ENCODE measurements at places on chromosomes 12 and 14.

GRCh38 chr12:106358396-106359241, 1.1 kb downstream of the POLR3B start:
- DNase-seq: no peak

DNA sequence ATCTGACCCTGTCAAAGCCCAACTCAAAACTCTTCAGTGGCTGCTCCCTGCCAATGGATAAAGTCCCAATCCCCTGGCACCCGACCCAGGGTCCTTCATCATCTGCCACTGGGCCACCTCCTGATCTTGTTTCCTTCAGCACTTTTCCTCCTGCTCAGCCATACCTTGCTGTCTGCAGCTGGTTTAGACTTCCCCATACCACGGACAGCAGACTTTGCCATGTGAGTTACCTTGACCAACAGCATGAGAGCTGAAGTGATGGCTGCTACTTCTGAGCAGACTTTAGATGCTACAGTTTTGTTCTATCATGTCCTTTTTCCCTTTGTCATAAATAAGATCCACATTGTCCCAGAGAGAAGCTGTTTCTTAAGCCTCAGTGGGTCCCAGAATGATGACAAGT, 33.3 kb upstream of the STON2 start:
- DNase-seq: no peak

DNA sequence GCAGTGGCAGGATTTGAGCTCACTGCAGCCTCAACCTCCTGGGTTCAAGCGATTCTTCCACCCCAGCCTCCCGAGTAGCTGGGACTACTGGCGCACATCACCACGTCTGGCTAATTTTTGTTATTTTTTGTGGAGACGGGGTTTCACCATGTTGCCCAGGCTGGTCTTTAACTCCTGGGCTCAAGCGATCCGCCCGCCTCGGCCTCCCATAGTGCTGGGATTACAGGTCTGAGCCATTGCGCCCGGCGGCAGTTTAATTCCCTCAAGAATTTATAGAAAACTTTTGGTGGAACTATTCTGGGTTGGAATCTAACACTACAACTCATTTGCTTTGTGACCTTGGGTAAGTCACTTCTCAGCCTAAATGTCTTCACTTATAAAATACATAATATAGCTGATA, 1.8 kb upstream of the SP1 start:
- DNase-seq: no peak

DNA sequence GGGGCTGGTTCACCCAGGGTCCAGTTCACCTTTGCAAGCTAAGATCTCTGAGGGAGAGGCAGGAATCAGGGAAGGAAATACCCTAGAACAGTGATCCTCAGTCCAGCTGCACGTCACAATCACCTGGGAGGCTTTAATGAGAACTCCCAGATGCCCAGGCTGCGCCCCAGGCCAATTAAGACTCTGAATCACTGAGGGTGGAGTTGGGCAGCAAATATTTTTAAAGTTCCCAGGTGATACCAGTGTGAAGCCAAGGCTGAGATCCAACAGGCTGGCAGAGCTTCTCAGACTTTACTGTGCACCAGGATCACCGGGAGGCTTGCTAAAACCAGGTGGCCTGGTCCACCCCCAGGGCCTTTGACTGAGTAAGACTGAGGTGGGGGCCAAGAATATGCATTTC, 23.8 kb downstream of the MYL2 start:
- DNase-seq: no peak

DNA sequence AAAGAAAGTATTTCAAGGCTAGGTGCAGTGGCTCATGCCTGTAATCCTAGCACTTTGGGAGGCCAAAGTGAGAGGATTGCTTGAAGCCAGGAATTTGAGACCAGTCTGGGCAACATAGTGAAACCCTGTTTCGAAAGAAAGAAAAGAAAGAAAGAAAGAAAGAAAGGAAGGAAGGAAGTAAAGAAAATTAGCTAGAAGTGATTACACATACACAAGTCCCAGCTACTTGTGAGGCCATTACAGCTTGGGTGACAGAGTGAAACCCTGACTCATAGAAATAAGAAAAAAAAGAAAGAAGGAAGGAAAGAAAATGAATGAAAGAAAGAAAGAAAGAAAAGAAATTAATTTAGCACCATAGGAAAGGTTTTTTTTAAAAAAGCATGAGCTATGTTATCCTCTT, 33.3 kb upstream of the PPP1CC start:
- DNase-seq: no peak

- no peak for DNase-seq
These were observed 8.8 kb upstream of the LGR5 start for GRCh38 chr12:71430756-71431155.

DNA sequence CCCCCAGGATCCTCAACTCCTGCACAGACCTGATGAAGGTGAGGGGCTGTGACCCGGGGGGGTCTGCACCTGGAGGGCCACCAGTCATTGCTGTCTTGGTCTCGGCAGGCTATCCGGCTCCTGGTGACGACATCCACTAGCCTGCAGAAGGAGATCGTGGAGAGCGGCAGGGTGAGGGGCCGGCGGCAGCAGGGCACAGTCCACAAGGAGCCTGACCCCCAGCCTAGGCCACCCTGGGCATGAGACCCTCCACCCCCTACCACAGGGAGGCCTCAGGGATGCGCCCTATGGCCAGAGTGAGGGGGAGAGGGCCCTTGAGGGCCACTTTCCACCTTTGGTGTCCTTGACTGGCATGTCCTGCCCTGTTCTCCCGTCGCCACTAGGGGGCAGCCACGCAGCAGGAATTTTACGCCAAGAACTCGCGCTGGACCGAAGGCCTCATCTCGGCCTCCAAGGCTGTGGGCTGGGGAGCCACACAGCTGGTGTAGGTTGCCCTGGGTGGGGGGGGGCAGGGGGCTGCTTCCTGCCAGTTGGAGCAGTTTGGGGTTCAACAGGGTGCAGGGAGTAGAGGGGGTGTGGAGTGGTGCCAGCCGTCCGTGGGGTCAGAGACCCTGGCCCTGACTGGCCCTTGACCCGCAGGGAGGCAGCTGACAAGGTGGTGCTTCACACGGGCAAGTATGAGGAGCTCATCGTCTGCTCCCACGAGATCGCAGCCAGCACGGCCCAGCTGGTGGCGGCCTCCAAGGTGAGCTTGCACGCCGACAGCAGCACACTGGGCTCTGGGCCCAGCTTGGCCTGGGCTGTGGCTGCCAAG, 25.0 kb downstream of the HIP1R start:
- peak; percentile 56 for DNase-seq

GRCh38 chr12:43436597-43436996, 115.4 kb downstream of the ADAMTS20 start:
- DNase-seq: no peak

- DNase-seq: no peak
These were observed 36.5 kb downstream of the CACNA2D4 start for GRCh38 chr12:1881936-1882335.

DNA sequence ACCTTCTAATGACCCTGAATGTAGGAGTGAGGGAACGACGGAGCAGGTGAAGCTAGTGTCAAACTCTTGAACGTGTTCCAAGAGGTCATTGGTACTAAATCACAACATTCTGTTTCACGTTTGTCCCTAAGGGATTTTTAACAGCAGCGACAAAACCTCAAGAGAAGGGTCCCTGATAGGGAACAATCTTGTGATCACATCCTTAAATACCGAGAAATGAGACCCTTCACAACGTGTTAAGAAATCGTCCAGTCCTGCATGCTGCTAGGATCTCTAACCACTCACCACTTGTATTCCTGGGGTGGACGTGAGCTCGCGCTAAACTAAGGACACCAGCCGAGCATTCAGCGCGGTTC, 134.1 kb upstream of the KRAS start:
- no peak for DNase-seq

- DNase-seq: peak; percentile 26
These were observed 14.7 kb upstream of the ZNF385A start for GRCh38 chr12:54398995-54399793.

DNA sequence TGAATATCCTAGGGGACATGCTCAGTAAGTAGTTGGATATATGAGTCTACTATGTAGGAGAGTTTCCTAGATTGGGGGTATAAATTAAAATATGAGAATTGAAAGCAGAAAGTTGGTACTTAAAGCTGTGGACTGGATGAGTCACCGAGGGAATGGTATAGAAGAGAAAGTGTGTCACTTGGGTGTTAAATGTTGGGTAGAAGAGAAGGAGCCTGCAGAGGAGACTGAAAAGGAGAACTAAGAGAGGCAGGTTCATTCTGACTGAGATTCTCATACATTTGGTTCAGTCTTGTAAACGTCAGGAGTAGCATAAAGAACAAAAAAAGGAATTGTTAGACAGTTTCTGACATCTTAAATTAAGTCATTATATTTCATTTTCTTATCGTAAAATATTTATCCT, 19.9 kb downstream of the LRRC9 start:
- no peak for DNase-seq

- no peak for DNase-seq
These were observed 4.5 kb downstream of the C1QL4 start for GRCh38 chr12:49332441-49332861.

DNA sequence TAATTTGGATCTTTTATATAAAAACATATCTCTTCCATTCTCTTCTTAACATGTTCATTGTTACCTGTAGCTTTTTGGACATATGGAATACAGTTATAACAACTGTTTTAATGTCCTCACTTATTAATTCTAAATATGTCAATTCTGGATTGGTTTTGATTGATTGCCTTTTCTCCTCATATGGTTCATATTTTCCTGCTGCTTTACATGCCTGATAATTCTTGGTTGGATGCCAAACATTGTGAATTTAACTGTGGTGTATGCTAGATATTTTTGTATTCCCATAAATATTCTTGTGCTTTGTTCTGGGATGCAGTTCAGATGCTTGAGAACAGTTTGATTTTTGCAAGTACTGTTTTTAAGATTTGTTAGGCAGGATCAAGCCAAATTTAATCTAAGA, 10.8 kb downstream of the C14orf132 start:
- no peak for DNase-seq

DNA sequence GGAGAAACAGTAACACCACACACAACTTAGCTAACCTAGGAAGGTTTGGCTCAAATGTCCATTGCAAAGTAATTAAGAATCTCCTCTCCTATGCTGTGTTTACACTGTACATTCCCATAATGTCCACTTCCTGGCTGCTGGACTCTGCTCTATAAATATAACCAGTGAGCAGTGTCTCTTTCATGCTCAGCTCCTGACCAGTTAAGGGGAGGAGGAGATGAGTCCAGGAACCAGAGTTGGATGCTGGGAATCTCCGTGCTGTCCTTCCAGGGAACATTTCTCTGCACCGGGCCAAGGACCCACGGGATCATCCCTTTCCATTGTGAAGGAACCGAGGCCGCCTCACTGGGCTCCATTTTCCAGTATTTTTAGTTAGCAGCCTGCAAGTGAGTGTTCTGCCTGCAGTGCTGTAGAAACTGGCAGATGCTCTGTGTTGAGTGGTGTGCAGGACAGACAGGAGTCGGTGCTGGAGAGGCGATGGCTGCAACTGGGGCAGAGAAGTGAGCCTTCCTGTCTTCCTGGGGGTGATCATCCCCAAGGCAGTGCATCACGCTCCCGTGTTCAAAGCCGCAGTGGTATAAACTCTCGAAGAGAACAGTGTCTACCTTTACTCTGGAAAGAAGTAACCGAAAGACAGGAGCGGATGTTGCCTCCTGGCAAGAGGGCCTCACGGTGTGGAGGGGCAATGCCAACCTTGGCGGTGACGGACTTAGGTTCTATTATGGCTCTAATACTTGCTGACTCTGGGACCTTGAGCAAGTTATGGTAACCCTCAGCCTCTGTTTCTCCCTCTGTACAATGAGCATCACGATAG, 195.5 kb downstream of the CACNA1C start:
- no peak for DNase-seq

GRCh38 chr12:10635306-10635705, 21.9 kb upstream of the MAGOHB start:
- no peak for DNase-seq

- no peak for DNase-seq
These were observed 770 bp downstream of the ABHD4 start for GRCh38 chr14:22598896-22599244.

- DNase-seq: no peak
These were observed 42.1 kb downstream of the SLCO1B3 start for GRCh38 chr12:20852649-20853048.

GRCh38 chr14:24074625-24075484, 3.5 kb downstream of the CPNE6 start:
- no peak for DNase-seq

GRCh38 chr12:61667676-61668075, 592.5 kb upstream of the USP15 start:
- no peak for DNase-seq

DNA sequence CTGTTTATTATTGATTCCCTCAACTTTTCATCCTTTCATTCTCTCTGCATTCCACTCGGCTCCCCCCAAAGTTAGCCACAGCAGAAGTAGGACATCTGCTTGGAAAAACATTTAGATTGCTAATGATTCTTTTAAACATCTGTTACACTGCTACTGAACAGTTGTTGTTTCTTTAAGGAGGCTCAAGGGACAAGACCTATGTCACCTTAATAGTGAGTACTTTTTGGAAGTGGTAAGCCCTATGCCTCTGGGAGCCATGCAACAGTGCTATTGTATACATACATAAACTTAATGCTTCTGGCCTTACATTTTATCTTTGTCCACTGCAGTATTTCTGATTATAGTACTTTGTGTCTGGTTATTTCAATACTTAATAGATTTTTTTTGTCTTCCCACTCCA, 628.2 kb upstream of the FOXG1 start:
- no peak for DNase-seq

- DNase-seq: no peak
These were observed 2.7 kb upstream of the RPS6KA5 start for GRCh38 chr14:91063119-91063518.

GRCh38 chr12:111642681-111643426, 42.9 kb downstream of the BRAP start:
- no peak for DNase-seq

GRCh38 chr12:108589028-108589839, 8.7 kb downstream of the TMEM119 start:
- DNase-seq: no peak

- no peak for DNase-seq
These were observed 85.8 kb upstream of the NELL2 start for GRCh38 chr12:44961887-44962286.

DNA sequence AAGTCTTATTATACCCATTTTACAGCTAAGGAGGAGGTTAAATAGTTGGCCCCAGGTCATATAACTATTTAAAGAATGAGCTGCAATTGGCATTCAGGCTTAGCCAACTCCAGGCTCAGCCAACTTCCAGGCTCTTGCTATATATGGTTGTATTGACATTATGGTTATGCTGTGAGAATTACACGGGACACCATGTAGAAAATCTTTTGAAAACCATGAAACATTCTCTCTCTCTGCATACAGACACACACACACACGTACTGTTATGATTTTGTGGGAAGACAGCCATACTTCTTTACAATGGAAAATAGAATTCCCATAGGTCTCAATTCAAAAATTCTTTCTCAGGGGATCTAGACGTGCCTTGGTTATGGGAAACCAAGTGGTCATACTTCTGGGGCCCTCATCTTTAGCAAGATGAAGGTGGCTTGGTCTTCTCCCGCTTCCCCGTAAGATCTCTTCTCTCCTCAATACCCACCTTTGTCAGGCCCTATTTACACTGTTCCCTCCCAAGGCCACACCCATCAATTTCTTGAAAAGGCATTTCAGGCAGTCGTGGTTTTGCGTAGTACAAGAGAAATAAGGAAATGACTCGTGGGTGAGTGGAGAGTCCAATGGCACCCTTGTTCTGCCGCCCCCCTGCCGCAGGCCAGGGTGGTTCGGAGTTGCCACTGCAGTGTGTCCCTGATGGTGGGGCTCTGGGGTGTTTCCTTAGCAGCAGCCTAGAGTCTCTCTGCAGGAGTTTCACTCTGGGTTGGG, 10.0 kb upstream of the GPRC5A start:
- no peak for DNase-seq

Data from NCI-H1930 (cell line).